ENCODE measurements at places on chromosomes 5 and 9.

DNA sequence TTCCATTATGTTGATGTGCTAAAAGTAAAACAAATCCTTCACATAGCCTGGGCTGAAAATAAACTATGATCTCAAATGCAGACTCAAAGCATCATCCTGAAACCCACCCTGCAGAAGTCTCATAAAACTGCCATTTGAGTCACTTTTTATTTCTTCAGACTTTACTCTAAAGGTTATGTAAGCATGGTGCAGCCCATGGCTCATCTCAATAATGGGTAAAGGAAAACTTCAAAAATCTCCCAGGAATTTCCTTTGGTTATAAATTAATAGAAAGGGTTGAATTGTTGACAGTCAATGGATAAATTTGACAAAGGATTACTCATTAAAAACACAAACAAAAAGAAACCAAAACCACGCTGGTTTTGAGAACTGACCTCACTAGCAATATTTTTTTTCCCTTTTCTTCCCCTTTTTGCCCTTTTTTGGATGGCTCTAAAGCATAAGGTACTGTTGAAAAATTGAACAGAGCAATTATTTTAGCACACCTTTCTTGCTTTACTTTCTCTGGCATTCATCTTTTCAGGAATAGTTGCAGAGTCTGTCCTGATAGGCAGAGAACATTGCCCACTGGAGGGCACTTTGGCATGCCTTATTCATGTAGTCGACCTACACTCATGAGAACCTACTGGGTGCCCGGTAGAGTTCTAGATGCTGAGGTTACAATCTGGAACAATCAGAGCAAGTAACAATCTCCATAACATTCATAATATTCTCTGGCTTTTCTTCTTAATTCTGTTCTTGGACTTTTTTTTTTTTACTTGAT, 191.4 kb downstream of the TMEM167A start:
- no peak for DNase-seq

DNA sequence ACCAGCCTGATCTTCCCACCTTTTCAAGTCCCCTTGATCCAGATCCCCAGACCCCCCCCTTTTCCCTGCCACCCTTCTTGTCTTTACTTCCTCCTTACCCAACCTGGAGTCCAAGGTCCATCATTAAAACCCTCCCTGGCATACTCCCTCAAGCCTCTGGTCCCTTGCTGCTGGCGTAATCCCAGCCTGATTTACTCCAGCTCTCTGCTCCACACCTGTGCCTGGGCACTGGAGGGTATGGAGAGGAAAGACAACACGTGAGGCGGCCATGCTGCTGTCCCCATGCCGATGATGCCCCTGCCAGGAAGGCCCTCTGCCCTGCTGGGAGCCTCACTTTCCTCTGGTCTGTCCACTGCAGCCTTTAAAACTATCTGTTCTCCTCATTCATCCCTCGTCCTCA, 5.1 kb downstream of the B4GALT7 start:
- no peak for DNase-seq

DNA sequence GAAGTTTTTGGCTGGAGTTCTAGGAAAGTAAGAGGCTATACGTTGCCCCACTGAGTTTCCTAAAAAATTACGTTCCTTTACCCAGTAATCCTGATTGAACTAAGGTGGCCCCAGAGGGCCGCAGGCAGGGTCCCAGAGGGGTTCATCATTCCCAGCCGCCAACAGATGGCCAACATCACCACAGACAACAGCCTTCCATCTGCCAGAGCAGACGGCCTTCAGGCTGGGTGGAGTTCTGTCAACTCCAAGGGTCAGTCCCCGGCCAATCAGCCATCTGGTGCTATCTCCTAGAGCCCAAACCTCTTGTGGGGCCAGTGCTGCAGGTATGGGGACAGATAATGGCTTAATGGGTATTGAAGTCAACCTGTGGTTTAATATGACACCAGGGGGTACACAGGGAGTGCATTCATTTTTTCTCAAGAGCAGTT, 30.4 kb downstream of the TBC1D2 start:
- DNase-seq: peak; percentile 97

DNA sequence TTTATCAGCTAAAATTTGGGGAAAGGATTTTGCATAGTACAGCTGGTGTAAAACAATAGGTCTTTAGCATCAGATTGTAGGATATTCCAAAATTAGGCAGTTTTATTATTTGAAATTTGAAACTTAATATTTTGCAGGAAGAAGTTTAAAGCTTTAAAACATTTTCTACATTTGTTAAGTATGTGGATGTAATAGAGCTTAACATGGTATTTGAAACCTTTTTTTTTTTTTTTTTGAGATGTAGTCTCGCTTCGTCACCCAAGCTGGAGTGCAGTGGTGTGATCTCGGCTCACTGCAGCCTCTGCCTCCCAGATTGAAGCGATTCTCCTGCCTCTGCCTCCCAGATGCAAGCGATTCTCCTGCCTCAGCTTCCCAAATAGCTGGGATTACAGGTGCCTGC, 2.9 kb downstream of the DENND4C start:
- no peak for DNase-seq

DNA sequence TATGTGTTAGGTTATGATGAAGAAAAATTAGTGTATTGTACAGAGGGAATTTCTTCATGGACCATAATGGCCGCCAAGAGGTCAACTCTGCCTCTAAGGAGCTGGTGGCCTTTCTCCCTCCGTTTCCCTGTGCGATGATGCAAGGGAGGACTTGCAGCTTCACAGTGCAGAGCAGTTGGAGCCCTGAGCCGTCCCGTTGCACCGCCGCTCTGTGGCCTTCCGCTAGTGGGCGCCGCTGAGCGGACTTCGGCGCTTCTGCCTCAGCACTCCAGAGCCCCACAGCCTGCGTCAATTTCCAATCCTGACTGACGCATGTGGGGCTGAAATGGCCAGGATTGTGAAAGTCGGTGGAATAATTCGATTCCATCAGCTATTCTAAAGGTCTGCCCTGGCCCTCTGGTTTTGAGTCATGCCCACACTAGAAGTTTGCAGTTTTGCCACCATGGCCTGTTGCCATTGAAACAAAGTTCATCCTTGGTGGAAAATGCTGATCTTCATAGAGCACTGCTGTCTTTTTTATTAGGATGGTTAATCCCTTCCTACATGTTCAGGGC, 22.7 kb upstream of the LECT2 start:
- peak; percentile 65 for DNase-seq

DNA sequence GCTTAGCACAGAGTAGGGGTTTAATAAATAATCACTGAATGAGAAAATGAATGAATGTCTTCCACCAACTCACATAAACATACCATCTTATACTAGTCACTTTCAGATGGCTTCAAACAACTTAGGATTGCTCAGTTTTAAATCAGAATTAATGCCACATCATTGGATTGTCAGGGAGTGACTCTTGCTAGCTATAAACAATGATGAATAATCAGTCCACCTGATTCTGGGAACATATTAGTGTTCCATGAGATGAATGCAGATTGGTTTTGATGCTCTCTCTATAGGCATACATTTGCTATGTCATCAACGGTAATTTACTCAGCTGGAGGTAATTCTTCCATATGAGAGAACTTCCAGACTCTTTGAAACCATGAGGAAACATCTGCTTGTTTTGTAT, 97.4 kb downstream of the CDH9 start:
- no peak for DNase-seq

- no peak for DNase-seq
Measured at GRCh38 chr9:16771356-16771755, 99.1 kb downstream of the BNC2 start.

Measured in K562 (cell line).